ENCODE measurements at places on chromosomes 16 and 17. TPM values are rescaled to one million over a fixed set of nuclear protein-coding genes. Genes with fewer than 3 reads are reported as not detected.

NDRG4 gene
- 14.2 TPM for total RNA-seq

GRCh38 chr17:45895969-45896785 lies 1.8 kb downstream of the MAPT start:
- no peak for DNase-seq

PDILT gene
- not detected for total RNA-seq

CA5A gene
- not detected for total RNA-seq

DNA sequence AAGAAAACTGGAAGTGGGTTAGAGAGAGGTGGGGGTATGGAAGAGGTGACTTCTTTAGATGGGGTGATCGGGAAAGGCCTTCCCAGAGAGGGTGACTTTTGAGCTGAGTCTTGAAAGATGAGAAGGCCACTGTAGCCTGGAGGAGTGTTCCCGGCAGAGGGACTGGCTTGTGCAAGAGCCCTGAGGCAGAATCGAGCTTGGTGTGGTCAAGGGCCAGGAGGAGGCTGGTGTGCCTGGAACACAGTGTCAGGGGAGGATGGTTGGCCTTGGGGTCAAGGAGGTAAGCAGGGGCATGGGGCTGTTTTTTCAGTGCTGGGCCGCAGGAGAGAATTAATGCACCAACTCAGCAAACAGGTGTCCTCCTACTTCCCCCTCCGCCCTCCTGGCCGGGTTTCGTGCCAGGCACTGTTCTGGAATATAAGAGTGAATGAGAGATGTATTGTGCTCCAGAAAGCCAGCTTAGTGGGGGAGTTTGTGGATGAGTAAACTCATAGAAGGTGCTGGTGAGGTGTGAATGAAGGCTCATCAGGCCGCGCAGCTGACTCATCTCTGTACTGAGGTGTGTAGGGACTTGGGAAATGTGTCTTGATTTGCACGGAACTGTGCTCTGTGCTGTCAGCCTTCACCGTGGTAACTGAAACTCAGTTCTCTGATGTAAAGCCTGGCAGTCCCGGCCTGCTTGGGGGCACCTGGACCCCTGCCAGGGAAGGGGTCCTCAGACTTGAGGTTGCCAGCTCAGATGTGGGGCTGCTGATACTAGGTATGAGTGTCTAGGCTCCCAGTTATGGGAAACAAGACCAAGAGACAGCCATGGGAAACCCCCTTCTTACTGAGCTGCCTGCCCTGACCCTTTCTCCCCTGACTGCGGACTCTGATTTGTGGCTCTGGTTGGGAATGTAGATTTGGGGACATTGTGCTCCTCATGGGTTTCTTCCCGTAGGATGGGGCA lies 15.3 kb downstream of the KSR1 start:
- no peak for DNase-seq

DNA sequence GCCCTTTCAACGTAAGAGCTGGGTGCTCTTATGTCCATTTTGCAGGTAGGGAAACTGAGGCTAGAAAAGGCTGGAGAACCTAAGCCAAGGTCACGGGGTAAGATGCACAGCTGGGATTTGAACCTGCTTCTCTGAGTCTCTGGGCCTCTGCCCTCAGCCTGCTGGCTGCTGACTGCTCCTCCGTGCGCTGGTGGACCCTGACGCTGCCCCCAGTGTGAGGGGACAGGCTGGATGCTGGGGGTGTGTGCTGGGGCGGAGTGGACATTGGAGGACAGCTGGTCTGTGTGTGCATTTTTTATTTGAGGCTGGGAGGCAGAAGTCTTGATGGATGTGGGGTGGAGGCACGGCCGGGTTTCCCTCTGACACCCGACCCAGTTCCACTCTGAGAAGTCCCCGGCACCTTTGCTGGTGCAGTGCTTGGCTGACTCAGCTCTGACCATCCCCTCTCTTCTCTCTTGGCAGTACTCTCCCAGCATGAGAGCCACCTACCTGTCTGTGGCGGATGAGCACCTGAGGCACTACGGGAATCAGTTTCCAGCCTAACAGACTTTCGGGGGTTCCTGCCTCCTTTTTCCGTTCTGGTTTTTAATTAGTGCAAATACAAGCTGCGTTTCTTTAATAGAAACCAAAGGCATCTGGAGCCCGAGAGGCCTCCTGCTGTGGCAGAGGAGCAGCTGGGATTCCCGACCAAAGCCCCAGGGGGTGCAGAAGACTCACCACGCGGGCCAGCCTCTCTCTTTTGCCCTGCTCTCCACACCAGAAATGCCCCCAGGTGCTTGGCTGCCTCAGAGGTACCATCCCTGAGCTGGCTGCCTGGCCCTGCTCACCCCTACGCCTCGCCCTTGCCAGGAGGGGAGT lies 14.1 kb upstream of the DNAI2 start:
- no peak for DNase-seq

C17orf50 gene
- not detected for total RNA-seq

GRCh38 chr17:82019690-82020571 lies 2.7 kb downstream of the CENPX start:
- no peak for DNase-seq

DNA sequence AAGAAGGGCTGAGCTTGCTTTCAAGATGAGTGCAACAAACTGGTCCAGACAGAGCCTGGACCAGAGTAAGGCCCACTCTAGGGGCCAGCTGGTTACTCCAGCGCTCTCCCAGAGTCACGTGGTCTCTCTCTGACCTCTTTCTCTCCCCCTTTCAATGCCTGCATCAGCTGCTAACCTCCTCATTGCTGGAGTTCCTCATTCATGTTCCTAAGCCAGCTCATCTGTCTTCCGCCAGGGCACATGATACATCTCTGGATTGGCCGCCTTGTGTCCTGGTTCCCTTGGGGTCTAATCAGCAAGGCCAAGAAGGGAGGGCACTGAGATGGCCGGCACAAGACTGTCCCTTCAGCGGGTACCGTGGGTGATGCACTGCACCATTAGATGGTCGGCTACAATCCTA lies 26.9 kb upstream of the ZFP90 start:
- no peak for DNase-seq

MYO19 gene
- 54.2 TPM for total RNA-seq
